NCI-H2081 treated with DMSO at 0.1 percent for 48 hours (cell line): ENCODE measurements at places on chromosomes 13 and 19.
A peak's percentile ranks its signal among the peaks of the same experiment; 100 is the strongest.

- DNase-seq = no peak
Measured at GRCh38 chr13:25973085-25973484, 78.7 kb downstream of the SHISA2 start.

- no peak for DNase-seq
Measured at GRCh38 chr13:30932481-30933353, at the start of gene TEX26. TSS of gene TEX26 (plus strand) at chr13:30932656. CDS start at chr13:30932716, 60 bp downstream.

GRCh38 chr13:70732611-70733010 is 624.4 kb upstream of the KLHL1 start:
- DNase-seq = peak; percentile 39

DNA sequence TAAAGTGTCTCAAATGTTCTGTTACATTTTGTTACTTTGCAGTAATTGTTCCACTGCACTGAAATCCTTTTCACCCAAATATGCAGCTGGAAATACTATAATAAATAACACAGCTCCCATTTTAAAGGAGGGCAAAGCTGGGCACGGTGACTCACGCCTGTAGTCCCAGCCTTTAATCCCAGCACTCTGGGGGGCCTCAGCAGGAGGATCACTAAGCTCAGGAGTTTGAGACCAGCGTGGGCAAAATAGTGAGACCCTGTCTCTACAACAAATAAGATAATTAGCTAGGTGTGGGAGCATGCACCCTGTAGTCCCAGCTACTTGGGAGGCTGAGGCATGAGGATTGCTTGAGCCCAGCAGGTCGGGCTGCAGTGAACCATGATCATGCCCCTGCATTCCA is 7.5 kb upstream of the UBAC2 start:
- no peak for DNase-seq

DNA sequence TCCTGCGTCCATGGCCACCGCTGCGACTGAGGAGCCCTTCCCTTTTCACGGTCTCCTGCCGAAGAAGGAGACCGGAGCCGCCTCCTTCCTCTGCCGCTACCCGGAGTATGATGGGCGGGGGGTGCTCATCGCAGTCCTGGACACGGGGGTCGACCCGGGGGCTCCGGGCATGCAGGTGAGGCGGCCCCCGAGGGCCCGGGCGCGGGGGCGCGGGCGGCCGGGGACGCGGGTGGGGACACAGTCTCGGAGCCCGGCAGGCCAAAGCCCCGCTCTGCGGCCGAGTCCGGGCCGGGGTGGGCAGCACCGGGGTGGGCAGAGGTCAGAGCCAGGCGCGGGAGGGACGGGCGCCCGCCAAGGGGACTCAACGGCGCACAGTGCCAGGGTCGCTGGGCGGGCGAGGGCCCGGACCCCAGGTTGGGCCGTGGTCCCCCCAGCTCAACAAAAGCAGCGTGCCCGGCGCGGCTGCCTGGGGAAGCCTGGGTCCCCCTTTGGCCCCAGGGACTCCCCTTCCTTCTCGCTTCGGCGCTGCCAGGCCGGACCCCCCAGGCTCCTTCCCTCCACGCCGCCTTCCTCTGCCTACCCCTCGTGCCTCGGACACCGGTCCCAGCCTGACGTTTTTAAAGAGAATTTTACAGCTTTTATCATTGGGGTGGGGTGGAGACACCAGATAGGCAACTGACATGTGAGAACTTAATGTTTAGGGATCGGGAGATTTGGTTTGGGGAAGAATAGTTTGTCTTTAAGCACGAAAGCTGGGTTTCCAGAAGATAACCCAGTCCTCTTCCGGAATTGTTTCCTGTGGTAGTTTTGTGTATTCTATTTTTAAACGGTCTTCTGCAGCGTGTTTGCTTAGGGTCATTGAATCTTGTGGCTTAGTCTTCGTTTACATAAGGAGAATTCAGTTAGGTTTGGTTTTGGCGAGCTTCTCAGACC is 509 bp downstream of the TPP2 start:
- no peak for DNase-seq

DNA sequence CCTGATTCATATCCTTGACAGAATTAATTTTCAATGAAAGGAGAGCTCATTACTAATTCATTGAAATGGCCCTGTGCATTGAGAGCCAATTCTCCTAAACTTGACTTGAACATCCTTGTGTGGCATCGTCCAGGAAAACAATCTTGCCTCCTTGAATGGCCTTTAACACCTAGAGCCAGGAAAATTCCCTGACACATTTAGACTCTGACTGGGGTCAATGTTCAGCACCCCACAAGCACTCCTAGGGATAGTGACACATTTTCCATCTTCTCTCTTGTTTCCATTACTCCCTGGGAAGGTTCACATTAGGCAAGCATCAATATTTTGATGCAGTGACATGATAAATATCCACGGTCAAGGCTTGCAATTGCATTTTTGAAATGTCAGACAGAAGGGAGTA is 218.9 kb downstream of the LACC1 start:
- no peak for DNase-seq

DNA sequence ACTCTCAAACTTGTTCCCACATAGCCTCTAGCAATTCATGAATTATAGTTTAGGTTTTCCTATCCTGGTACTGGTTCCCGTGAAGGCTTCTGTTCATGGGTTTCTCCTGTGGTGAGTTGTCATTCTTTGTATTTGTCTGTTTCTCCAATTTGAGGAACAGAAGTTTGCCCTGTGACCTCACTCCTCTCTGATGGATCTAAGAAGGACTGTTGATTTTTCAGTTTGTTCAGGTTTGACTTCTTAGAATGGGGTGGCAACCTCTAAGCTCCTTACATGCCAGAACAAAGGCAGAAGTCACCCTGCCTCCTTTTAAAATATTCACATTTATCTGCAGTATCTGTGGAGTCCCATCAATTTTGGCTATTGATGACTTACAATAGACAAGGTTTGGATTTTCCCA is 354.0 kb downstream of the SPRY2 start:
- no peak for DNase-seq
